ENCODE measurements at places on chromosomes 11 and 22.

GRCh38 chr11:114154271-114155047 is 94.9 kb downstream of the ZBTB16 start:
- no peak overlapping the region for H3K4me3 ChIP-seq
- H3K4me1 ChIP-seq = peaks cover 84% of the 10 kb centered on the region
- no peaks in the 10 kb centered on the region for H3K27me3 ChIP-seq
- no peaks in the 10 kb centered on the region for H3K36me3 ChIP-seq
- H3K27ac ChIP-seq = peak overlapping the region; percentile 96
- DNase-seq = no peak

DNA sequence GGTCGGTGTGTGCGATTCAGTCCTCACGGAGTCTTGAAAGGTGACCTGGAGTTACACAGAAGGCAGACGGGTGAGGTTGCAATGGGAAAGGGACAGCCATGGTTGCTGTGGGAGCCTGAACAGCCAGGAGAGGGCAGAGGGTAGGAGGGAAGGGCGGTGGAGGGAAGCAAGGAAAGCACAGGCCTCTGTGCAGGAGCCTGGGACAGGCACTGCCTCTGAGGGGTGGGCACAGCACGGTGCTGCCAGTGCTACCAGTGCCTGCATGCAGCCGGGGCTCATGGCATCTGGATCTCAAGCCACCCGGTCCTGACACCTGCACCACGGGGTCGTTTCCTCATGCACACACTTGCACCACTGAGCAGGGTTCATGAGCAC is 401.0 kb downstream of the TBC1D22A start:
- H3K27ac ChIP-seq = no peak overlapping the region
- H3K4me1 ChIP-seq = no peaks in the 10 kb centered on the region
- H3K27me3 ChIP-seq = no peaks in the 10 kb centered on the region
- H3K36me3 ChIP-seq = no peaks in the 10 kb centered on the region

DNA sequence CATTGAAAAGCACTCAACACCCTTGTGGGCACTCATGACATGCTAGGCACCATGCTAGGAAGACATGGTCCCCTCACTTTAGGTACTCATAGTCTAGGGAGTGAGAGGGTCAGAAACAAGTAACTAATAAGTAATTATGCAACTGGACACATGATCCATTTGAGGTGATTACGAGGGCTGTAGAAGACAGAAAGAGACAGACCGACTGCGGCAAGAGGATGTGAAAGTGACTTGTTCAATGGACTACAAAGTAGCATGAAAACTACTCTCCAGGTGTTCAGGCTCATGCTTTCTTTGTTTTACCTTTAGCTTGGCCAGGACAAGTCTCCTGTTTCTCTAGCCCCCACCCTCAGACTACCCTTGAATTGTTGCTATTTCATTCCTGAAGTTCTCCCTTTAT is 310.8 kb upstream of the SORL1-AS1 start:
- no peak overlapping the region for H3K4me3 ChIP-seq
- no peak overlapping the region for H3K27ac ChIP-seq
- DNase-seq = no peak
- no peaks in the 10 kb centered on the region for H3K4me1 ChIP-seq
- no peaks in the 10 kb centered on the region for H3K27me3 ChIP-seq
- no peaks in the 10 kb centered on the region for H3K36me3 ChIP-seq

- no peaks in the 10 kb centered on the region for H3K36me3 ChIP-seq
- no peak for DNase-seq
- no peak overlapping the region for H3K4me3 ChIP-seq
- no peaks in the 10 kb centered on the region for H3K4me1 ChIP-seq
- H3K27me3 ChIP-seq = no peaks in the 10 kb centered on the region
These were observed 478.2 kb downstream of the BUD13 start for GRCh38 chr11:116294630-116295029.

DNA sequence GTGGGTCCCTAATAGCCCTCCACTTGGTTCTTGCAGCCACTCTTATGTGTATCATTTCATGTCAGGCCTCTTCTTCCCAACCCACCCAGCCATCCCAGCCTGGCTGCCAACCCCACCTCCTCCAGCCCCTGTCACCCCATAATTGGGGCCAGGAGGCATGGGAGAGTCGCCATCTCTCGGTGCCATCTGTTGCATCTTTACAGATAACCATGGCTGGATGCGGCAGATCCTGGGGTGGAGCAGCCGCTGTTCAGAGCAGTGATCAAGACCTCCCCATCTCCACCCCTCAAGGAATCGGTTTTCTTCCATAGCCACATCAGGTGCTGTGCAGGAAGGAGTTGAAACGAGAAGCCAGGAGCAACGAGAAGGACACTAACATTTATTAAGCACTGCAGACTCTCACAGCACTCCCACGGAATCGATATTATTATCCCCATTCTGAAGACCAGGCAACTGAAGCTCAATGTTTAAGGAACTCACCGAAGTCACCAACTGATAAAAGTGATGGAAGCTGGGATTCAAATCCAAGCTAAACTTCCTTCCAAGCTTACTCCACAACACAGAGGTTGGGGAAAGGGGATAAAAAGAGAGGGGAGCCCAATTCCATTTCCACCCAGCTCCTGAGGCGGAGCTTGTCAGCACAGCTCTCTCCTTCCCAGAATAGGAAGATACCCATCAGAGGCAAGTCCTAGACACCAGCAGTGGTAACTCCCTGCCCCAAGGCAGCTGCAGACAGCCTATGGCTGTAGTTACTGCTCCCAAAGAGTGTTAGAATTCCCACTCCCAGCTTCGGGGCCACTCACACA is 2.7 kb downstream of the SLC43A1 start:
- no peak for DNase-seq
- H3K36me3 ChIP-seq = no peaks in the 10 kb centered on the region
- H3K4me1 ChIP-seq = peaks cover 24% of the 10 kb centered on the region
- H3K27ac ChIP-seq = no peak overlapping the region
- no peak overlapping the region for H3K4me3 ChIP-seq
- no peaks in the 10 kb centered on the region for H3K27me3 ChIP-seq

GRCh38 chr22:27877501-27877900 is 41.6 kb downstream of the PITPNB start:
- no peak for DNase-seq
- H3K27me3 ChIP-seq = no peaks in the 10 kb centered on the region
- H3K27ac ChIP-seq = peak overlapping the region; percentile 43
- no peaks in the 10 kb centered on the region for H3K36me3 ChIP-seq

DNA sequence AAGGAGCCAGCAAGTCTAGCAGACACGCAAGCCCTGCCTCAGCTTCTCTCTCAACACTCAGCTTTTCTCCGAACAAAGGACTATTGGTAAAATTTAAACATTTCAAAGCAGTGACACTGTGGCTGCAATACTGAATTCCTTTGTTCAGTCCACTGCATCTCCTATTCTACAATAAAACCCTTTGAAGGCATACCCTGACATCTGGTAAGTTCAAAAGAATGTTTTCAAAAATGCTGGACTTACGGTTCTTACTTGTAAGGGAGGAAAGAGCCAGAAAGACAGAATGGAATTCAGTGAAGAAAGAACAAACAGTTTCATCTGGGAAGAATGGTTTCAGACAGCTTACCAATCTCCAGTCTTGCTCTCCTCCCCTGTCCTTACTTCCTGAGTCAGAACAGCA is 12.7 kb upstream of the OR8K1 start:
- DNase-seq = no peak
- no peak overlapping the region for H3K27ac ChIP-seq
- no peaks in the 10 kb centered on the region for H3K36me3 ChIP-seq
- no peaks in the 10 kb centered on the region for H3K27me3 ChIP-seq

DNA sequence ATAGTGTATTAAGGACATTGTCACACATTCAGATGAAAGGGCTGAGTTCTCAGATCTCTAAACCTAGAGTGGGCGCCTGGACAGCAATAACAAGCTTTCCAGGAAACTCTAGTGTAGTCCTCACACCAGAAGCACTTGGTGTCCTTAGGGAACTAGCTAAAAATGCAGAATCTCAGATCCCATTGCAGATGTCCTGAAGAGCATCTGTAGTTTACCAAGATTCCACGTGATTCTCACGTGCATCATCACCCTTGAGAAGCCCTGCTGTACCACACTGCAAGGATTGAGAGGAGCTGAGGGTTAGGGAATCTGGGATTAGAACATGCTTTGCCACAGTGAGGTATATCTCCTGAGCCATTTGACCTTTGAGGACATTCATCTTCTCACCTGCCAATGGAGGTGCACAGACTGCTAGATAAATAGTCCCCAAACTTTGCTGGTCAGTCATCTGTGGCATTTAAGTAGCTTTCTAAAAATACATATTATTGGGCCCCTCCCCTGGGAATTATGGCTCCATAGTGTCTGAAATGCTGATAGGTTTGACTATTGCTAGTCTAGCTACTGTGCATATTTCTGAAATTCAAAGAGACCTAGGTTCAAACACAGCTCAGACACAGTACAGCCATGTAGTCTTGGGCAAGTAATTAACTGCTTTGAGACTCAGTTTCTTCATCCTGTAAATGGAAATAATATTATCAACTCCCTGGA is 1068.9 kb downstream of the OPCML start:
- H3K27me3 ChIP-seq = no peaks in the 10 kb centered on the region
- no peak overlapping the region for H3K27ac ChIP-seq
- no peaks in the 10 kb centered on the region for H3K36me3 ChIP-seq
- H3K4me3 ChIP-seq = no peak overlapping the region

DNA sequence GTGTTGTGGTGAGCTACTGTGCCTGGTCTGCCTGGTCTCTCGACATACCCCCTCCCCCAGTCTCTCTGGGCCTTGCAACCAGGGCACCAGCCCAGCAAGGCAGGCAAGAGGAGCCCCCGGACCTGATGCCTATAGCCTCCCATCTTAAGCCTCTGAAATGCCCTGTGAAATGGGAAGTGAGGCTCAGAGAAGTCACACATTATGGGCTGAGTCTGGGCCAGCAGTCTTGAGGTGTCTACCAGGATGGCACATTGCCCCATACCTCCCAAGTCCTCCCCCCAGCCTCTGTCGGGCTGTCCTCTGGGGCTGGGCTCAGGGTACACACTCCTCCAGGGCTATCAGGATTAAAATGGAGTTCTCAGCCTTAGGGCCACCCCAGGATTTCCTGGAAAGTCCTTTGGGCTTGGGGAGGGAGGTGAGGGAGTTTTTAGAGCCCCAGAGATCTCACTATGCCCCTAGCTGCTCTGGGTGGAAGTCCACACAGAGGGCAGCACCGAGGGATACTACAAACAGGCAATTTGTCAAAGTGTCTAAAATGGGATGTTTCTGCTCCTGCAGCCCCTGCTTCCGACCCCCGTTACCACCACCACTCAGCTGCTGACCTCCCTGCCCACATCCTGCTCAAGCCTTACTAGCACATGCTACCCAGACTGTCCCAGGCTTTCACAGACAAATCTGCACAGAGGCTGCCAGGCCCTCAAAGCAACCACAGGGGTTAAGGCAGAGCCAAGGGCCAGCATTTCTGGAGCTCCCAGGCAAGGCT is 3.1 kb upstream of the SH3BP1 start:
- DNase-seq = peak; percentile 51
- no peaks in the 10 kb centered on the region for H3K27me3 ChIP-seq
- peak overlapping the region; percentile 93 for H3K27ac ChIP-seq
- H3K36me3 ChIP-seq = no peaks in the 10 kb centered on the region
- no peak overlapping the region for H3K4me3 ChIP-seq
- H3K4me1 ChIP-seq = peaks cover 54% of the 10 kb centered on the region

- H3K27me3 ChIP-seq = no peaks in the 10 kb centered on the region
- H3K36me3 ChIP-seq = no peaks in the 10 kb centered on the region
- no peaks in the 10 kb centered on the region for H3K4me1 ChIP-seq
- H3K4me3 ChIP-seq = no peak overlapping the region
- DNase-seq = no peak
- no peak overlapping the region for H3K27ac ChIP-seq
These were observed 108.3 kb downstream of the ENTHD1 start for GRCh38 chr22:39785232-39785631.

GRCh38 chr11:91835051-91835560 is 389.5 kb upstream of the FAT3 start:
- no peaks in the 10 kb centered on the region for H3K4me1 ChIP-seq
- H3K36me3 ChIP-seq = no peaks in the 10 kb centered on the region
- DNase-seq = no peak
- no peak overlapping the region for H3K27ac ChIP-seq
- no peak overlapping the region for H3K4me3 ChIP-seq

- H3K27me3 ChIP-seq = no peaks in the 10 kb centered on the region
- H3K27ac ChIP-seq = no peak overlapping the region
- H3K4me1 ChIP-seq = peaks cover 38% of the 10 kb centered on the region
These were observed 10.4 kb downstream of the ADORA2A start for GRCh38 chr22:24437741-24438328.

- no peaks in the 10 kb centered on the region for H3K27me3 ChIP-seq
- H3K4me1 ChIP-seq = no peaks in the 10 kb centered on the region
- DNase-seq = no peak
These were observed 8.2 kb downstream of the GSTT4 start for GRCh38 chr22:23997092-23997491.

GRCh38 chr11:29002816-29003215 is 894.6 kb downstream of the METTL15 start:
- H3K4me1 ChIP-seq = no peaks in the 10 kb centered on the region
- no peak for DNase-seq
- H3K27ac ChIP-seq = no peak overlapping the region
- no peaks in the 10 kb centered on the region for H3K27me3 ChIP-seq
- no peak overlapping the region for H3K4me3 ChIP-seq

GRCh38 chr11:9639099-9639498 is 24.8 kb upstream of the SWAP70 start:
- no peak overlapping the region for H3K4me3 ChIP-seq
- no peaks in the 10 kb centered on the region for H3K36me3 ChIP-seq
- DNase-seq = peak; percentile 51
- H3K27ac ChIP-seq = peak overlapping the region; percentile 34
- peaks cover 12% of the 10 kb centered on the region for H3K4me1 ChIP-seq

GRCh38 chr11:6414874-6415328 is 4.0 kb downstream of the APBB1 start:
- no peaks in the 10 kb centered on the region for H3K27me3 ChIP-seq
- no peak for DNase-seq
- H3K27ac ChIP-seq = no peak overlapping the region
- no peaks in the 10 kb centered on the region for H3K36me3 ChIP-seq

GRCh38 chr11:82682003-82682751 is 51.5 kb downstream of the FAM181B start:
- H3K27me3 ChIP-seq = peaks cover 3% of the 10 kb centered on the region
- peak; percentile 16 for DNase-seq
- H3K27ac ChIP-seq = no peak overlapping the region
- no peaks in the 10 kb centered on the region for H3K36me3 ChIP-seq
- H3K4me3 ChIP-seq = no peak overlapping the region

DNA sequence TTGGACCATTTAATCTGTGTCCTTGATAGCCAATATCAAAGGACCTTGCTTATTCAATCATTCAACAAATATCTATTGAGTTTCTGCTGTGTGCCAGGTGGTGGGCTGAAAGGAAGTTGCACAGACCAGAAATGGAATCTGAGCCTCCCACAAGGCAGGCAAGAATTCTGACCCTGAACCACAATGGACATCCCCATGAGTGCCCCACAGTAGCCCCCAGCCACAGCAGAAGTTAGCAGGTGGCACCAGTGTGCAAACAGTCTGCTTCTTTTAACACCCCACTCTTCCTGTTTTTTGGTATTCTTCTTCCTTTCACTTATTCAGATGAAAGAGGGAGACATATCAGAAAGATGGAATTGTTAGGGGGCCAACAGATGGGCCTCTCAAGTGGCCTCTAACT is 12.2 kb upstream of the SERPING1 start:
- H3K4me3 ChIP-seq = no peak overlapping the region
- no peak overlapping the region for H3K27ac ChIP-seq

- H3K36me3 ChIP-seq = no peaks in the 10 kb centered on the region
- DNase-seq = no peak
- no peak overlapping the region for H3K4me3 ChIP-seq
- H3K27ac ChIP-seq = no peak overlapping the region
- no peaks in the 10 kb centered on the region for H3K4me1 ChIP-seq
- H3K27me3 ChIP-seq = no peaks in the 10 kb centered on the region
These were observed 61.3 kb downstream of the SBF2 start for GRCh38 chr11:10232756-10233155.
